ENCODE measurements at places on chromosomes 5 and 9.

DNA sequence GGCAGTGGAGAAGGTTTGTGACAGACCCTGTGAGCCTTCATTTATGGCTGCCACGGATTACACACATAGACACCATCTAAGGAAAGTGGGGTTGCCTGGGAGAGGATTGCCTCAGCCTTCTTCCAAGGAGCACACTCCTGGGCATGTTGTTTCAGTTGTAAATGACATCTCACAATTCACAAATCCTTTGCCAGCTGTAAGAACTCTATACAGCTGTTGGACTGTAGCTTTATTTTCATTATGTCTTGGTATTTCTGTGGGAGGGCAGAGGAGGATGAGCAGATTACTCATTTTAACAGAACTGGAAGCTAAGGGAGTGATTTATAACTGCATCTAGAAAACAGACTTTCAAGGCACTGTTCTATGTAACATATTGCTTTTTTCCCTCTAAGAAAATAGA lies 25.6 kb downstream of the MELK start:
- DNase-seq = no peak

- DNase-seq = no peak
Observed at GRCh38 chr5:39352951-39353350, 11.3 kb downstream of the C9 start.

GRCh38 chr5:78540335-78541085 lies 108.1 kb downstream of the LHFPL2 start:
- DNase-seq = no peak

GRCh38 chr5:120967366-120967765 lies 503.3 kb downstream of the PRR16 start:
- DNase-seq = no peak

DNA sequence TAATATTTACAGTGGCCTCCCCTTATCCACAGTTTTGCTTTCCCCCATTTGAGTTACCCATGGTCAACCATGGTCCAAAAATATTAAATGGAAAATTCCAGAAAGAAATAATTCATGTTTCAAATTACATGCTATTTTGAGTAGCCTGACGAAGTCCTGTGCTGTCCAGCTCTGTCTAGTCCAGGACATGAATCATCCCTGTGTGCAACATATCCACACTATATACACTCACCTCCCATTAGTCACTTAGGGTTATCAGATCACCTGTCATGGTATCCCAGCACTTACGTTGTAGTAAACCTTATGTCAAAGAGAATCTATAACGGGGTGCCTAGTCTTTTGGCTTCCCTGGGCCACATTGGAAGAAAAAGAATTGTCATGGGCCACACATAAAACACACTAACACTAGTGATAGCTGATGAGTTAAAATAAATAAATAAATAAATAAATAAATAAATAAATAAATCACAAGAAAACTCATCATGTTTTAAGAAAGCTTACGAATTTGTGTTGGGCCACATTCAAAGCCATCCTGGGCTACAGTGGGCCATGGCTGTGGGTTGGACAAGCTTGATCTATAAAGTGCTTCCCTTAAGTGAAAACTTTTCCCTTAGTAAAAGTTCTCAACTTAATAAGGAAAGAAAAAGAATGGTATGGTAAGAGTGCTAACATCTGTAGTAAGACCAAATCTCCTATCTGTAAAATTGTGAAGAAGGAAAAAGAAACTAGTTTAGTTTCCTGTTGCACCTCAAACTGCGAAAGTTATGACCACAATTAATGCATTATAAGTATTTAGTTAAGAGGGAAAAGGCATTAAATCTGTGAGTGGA lies 15.9 kb upstream of the OMD start:
- no peak for DNase-seq

GRCh38 chr5:124628721-124629596 lies 117.5 kb downstream of the ZNF608 start:
- DNase-seq = no peak

GRCh38 chr5:109487753-109488420 lies 78.1 kb upstream of the PJA2 start:
- DNase-seq = no peak

DNA sequence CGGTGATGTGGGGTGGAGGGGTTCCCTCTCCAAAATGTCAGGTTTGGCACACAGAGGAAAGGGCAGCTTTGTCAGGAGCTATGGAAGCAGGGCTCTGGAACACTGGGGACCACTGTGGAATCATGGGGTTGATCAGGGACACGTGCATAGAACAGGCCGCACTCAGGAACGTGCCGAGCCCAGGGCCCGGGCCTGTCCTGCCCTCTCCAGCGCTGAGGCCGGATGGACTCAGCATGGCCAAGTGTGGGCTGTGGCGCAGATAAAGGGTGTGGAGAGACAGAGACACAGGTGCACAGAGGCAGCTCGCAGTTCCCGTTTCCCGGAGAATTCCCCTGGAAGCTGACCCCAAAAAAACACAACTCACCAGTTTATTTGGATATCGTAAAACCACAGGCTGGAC lies 37.8 kb upstream of the SLC6A3 start:
- DNase-seq = no peak

DNA sequence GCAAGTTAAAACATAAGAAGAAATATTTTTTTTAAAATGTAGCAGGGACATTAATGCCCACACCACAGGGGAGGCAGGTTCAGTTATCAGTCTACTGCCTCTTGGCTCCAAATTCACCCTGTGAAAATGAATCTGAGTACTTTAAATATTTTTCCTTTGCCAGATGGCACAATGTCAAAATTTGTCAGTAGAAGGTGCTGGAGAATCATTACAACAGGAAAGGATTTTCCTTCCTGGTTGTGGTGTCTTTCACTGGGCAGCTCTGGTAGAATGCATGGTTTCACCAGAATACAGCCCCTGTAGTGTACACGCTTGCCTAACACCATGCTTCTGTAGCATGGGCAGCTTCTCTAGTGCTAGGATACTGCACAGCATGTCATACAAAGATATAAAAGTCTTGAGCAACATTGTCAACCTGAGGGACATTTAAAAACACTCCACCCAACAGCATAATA lies 9.7 kb upstream of the SREK1 start:
- DNase-seq = no peak

DNA sequence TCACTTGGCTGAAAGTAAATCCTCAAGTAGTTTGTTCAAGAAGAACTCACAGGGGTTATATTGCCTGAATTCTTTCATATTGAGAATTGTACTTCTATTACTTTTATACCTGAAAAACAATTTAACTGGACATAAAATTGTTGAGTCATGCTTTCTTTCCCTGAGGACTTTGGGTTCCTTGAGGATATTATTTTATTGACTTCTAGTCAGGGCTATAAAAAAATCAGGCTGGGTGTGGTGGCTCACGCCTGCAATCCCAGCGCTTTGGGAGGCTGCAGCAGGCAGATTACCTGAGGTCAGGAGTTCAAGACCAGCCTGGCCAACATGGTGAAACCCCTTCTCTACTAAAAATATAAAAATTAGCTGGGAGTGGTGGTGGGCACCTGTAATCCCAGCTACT lies 17.9 kb upstream of the CDC42SE2 start:
- DNase-seq = no peak

DNA sequence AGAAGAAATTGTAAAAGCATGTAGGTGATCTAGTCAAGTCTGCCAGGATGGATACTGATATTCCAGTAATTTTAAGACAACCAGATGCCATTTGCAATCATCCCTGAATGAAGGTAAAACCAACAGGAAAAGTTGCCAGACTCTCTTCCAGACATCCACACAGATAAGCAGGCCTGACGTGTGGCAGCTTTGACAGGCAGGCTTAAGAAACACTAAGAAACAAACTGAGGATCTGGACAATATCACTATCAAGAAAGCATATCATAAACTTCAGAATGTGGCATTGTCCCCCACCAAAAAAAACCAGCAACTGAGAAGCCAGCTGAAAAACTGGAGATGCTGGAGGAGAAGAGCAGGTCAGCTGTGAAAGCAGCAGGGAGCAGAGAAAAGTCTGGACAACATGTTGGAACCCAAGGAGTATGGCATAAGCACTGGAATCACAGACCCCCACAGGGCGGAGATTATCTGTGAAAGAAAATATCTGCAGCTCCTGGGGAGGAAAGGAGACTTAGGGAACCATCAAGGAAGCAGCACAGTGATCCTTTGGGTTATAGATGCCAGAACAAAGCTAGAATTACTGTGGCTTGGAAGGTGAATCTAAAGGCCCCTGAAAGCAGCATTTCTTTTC lies 307.0 kb downstream of the CWC27 start:
- DNase-seq = no peak

GRCh38 chr9:22469928-22470544 lies 23.4 kb downstream of the DMRTA1 start:
- DNase-seq = no peak

GRCh38 chr5:50711280-50711679 lies 44.8 kb downstream of the PARP8 start:
- DNase-seq = peak; percentile 15

- DNase-seq = peak; percentile 52
Observed at GRCh38 chr5:157342822-157343402, 77.0 kb downstream of the CYFIP2 start.

DNA sequence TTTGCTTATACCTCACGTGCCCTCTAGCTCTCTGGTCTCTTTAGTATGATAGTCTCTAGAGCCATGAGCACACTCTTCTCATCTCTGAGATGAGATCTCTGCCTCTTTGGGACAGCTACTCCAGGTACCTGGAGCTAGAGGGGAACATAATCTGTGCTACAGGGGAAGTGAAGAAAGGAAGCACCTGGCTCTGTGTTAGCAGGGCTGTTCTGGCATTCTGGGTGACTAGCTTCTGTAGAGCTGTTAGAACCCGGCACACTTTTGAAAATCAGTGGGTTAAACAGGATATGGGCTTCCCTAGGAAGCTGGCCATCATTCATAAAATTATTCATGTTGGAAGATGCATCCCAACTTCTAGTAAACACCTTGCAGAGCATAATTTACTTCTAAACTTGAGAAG lies 224.8 kb downstream of the MCTP1 start:
- no peak for DNase-seq

DNA sequence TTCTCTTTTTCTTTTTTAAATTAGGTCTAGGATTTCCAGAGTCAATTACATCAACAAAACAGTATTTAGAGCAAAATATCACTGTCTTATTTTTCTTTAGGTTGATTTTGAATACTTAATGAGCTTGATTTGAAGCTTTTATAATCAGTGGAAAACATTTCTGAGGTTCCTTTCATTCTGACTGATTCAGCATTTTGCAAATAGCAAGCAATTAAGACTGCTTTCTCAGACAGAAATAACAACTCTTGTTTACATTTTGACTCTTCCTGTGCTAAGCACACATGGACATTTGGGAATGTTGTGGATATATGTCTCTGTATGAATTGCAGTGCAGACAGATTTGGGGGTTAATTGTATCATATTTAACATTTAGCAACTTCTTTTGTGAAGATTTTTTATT lies 22.2 kb upstream of the MCCC2 start:
- no peak for DNase-seq

DNA sequence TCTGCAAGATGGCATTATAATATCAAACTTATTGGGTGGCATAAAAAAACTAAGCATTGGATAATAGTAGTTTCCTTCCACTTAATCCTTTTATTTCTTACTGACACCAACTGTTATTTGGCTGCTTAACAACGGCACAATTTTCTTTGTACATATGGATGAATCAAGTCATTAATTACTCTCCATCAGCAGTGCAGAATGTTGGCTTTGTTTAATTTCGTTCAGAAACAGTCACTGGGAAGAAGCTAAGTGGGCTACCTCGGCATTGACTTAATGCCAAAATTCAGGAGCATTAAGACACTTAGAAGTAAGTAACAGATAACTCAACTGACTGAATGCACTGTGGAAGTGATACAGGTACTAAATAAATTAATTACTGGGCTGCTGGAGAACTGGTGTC lies 460.4 kb downstream of the CTNND2 start:
- no peak for DNase-seq

Data from GM13976 (cell line).